ENCODE measurements at places on chromosomes 5 and 9.
A peak's percentile ranks its signal among the peaks of the same experiment; 100 is the strongest.

DNA sequence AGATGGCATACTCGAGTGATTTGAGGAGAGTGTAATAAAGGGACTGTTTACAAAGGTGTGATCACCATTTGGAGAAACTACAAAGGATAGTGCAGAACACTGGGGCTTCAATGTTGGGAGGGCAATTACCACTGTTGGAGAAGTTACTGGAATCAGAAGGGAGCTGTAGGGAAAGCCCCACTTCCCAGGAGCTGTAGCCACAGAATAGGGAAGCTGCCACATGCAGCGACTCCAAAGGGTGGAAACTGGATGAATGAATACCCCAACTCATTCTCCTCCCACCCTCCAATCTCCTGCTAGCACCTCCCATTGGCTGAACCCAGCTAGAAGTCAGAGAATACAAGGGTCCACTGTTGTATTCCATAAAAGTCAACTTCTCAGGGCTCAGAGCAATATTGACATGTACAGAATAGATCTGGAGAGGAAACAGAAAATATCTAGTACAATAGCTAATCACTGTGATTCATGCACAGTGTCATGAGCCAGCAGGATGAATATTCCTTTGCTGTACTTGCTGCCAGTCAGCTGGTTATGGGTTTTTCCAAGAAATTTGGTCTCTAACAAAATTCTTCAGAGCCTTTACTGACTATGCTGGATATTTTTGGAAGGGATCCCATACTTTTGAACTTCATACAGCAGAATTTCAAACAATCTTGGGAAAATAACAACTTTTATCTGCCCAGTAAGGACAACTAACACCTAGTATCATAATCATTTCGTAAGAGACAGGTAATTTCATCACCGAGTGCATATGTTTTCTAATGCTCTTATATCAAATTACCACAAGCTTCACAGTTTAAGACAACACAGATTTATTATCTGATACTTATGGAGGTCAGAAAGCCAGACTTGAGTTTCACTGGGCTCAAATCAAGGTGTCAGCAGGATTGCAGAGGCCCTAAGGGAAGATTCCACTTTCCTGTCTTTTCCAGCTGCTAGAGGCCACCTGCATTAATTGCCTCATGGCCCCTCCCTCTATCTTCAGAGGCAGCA is 39.6 kb downstream of the PDCD1LG2 start:
- DNase-seq, result no peak

- no peak for DNase-seq
Measured at GRCh38 chr9:15213249-15213648, 93.8 kb downstream of the TTC39B start.

DNA sequence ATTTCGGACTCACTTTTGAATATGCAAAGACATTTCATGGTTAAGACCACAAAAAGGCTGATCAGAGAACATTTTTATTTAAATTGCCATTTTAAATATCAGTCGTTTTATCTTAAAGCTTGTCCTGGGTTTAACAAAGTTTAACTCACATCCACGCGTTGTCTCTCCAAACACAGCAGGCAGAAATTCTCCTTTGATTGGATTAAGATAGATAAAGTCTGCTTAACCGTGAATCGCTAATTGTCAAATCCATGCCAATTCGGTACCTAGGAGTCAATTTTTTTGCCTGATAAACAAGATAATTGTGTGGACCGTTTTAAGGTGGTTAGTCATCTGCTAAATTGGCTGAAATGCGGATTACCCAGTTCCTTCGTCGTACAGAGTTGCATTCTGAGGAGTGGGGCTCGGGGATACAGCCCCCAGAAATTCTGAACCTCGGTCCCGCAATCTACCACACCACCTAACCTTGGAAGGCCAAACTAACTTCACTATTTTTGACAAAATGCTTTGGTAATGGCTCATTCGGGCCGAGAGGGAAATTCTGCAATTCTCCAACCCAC is 665 bp upstream of the BTF3 start:
- no peak for DNase-seq

- no peak for DNase-seq
Measured at GRCh38 chr5:35016174-35017051, 31.3 kb downstream of the AGXT2 start.

DNA sequence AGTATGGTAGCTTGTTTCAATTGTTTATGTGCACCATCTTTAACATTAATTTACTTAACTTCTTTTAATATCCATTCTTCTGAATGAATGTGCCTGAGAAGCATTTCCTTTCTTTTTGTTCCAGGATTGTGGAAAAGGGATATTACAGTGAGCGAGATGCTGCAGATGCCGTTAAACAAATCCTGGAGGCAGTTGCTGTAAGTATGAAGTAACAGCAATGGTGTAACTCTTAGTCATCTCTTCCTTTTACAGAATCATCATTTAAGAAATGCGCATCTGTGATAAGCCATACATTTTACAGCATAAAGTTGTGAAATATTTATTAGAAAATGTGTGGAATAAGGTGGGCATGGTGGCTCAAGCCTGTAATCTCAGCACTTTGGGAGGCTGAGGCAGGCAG is 117.7 kb downstream of the STARD4 start:
- no peak for DNase-seq

DNA sequence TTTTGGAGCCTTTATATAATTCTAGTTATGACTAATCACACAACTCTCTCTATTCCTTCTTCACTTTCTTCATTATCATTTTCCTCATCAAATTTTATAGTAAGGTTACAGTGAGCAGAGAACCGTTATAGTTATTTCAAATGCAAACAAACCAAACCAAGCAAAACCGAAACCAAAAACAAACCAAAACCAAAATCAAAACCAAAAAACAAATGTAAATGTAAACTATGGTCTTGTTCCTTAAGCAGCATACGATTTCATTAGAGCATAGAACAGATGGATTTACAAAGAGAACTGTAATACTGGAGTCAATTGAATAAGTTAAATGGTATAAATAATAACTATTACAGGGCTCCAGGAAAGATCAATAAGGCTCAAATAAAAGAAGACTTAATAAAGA is 447.1 kb downstream of the LRRC70 start:
- no peak for DNase-seq

DNA sequence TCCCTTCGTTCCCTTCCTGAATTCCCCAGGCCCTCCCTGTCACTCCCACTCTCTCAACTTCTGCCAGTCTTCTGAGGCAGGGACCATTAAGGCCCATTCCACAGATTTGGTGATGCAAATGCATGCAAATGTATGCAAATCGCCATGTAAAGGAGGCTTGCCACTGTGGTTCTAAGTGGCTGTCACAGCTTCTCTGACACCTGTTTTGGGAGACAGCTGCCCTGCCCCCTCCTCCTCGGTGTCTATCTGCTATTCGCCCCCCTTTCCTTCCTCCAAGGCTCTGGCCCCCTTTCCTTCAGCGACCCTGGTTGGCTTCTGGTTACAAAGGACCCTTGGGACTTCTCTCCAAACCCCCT is 10.5 kb upstream of the ARAP3 start:
- DNase-seq, result peak; percentile 26

DNA sequence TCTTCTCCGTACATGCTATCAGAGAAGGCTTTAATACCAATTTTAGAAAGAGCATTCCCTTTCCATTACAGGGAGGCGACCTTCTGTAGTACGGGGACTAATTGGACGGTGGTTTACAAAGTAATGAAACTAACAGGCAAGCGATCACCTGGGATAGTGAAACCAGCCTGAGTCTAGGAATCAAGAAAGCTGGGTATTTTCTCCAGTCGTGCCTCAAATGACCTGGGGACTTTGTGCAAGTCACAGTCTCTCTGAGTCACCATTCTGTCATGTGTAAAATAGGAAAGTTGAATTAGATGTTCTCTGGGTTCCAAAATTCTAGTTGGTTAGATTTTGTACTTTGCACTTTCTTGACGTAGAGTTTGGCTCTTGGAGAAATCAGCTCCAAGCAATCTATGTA is 22.7 kb upstream of the SSBP2 start:
- DNase-seq, result no peak

- no peak for DNase-seq
Measured at GRCh38 chr5:59185757-59186385, 603.0 kb downstream of the RAB3C start.

DNA sequence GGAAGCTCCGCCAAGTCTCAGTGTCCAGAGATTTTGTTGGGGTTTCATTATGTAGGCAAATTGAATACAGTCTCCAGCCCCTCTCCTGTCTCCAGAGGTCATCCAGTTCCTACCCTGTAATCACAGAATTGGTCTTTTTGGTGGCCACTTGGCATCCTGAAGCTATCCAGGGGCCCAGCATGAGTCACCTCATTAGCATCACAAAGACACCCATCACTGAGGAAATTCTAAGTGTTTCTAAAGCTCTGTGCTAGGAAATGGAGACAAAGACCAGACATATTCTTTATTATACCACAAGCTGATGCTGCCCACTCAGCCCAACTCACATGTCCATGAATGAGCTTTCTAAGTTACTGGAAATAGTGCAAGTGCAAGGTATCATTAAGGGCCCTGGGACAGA is 229.9 kb downstream of the DOCK8 start:
- no peak for DNase-seq

DNA sequence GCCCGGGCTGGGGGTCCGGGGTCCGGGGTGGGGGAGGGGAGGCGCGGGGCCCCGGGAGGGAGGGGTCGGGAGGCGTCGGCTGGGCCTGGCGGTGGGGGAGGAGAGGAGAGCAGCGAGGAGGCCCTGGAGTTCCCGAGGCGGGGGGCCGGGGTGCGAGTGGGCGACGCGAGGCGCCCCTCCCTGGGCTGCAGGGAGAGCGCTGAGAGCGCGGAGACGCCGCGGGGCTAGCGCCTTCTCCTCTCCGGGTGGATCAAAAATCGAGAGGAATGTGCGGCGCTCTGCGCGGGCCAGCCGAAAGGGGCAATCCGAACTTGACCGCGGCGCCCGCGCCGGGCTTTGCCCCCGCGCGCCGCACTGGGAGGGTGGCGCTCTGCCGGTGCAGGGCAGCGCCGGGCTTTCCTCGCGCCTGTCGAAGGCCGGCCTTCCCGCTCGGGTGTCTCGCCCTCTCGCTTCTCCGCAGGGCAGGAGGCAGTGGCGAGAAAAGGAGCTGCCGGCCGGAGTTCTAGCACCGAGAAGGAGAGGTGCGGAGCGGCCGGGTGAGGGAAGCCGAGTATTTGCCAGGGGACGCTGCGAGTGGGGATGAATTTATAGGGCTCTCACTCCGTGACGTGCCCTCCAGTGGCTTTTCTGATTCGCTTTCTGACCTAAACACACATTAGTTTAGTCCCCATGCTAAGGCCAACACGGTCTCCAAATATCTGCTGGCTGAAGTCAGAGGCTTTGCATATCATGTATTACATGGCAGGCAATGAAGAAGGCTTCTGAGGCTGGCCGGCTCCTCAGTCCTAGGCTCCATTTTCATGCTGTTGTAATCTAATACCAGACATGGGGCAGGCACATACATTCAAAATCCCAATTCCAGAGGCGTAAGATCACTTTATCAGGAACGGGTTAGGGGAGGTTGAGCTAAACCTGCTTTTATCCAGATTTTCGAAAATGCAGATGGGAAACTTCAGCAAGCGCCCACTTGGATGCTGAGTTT is 503 bp upstream of the GDNF start:
- no peak for DNase-seq

Measured in activated CD4-positive, alpha-beta memory T cell treated with anti-CD3 and anti-CD28 coated beads, Interleukin-2, amount 10 ng/mL, durations not matched to agents 7 days and 5 days (primary cell).